ENCODE measurements at places on chromosomes 5 and 9. TPM values are rescaled to one million over a fixed set of nuclear protein-coding genes. Genes with fewer than 3 reads are reported as not detected.

PHF24 gene
- total RNA-seq = not detected

BTNL9 gene
- total RNA-seq = 0.11 TPM

UNC5A gene
- total RNA-seq = 0.26 TPM

BRD9 gene
- total RNA-seq = 32.7 TPM

DOLPP1 gene
- 7.7 TPM for total RNA-seq

CYLC2 gene
- not detected for total RNA-seq

IL9 gene
- not detected for total RNA-seq

FAM221B gene
- total RNA-seq = not detected

SLC6A18 gene
- not detected for total RNA-seq

MYMK gene
- not detected for total RNA-seq

ZNF454 gene
- total RNA-seq = 0.11 TPM

NIPAL4 gene
- total RNA-seq = not detected

IL7R gene
- total RNA-seq = 0.65 TPM

NRG2 gene
- 0.34 TPM for total RNA-seq

ANGPTL2 gene
- 7.8 TPM for total RNA-seq

LHFPL2 gene
- total RNA-seq = 32.1 TPM

PCDHAC1 gene
- 0.11 TPM for total RNA-seq

SLC36A2 gene
- not detected for total RNA-seq

GPR150 gene
- under 0.01 TPM for total RNA-seq

SPATA6L gene
- total RNA-seq = 6.0 TPM

TAF11L5 gene
- total RNA-seq = not detected

DBH gene
- not detected for total RNA-seq

PCDHA2 gene
- under 0.01 TPM for total RNA-seq

SPINK7 gene
- total RNA-seq = not detected

RFK gene
- total RNA-seq = 50.7 TPM

ADCY2 gene
- total RNA-seq = under 0.01 TPM

GABRA6 gene
- not detected for total RNA-seq

GCNT4 gene
- 0.11 TPM for total RNA-seq

TMEM232 gene
- total RNA-seq = 1.0 TPM

All from dermis lymphatic vessel endothelial cell (primary cell).